GM04504 (cell line): ENCODE measurements at places on chromosomes 6 and 20.

DNA sequence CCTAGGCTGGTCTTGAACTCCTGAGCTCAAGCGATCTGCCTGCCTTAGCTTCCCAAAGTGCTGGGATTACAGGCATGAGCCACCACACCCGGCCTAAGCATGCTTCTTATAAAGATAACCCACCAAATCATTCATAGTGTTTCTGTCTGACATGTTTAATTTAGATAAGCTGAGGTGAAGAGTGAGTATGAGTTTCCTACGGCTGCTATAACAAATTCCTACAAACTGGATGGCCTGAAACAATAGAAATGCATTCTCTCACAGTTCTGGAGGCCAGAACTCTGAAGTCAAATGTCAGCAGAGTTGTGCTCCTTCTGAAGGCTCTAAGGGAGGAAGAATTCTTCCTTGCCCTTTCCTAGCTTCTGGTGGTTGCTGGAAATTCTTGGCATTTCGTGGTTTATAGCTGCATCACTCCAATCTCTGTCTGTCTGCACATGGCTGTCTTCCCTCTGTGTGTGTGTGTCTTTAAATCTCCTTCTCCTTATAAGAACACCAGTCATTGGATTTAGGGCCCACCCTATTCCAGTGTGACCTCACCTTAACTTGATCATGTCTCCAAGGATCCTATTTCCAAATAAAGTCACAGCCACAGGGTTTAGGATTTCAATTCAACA, 29.9 kb downstream of the MAPK13 start:
- DNase-seq, result peak; percentile 2

GRCh38 chr6:44452725-44453124, 65.2 kb downstream of the CDC5L start:
- DNase-seq, result peak; percentile 50

DNA sequence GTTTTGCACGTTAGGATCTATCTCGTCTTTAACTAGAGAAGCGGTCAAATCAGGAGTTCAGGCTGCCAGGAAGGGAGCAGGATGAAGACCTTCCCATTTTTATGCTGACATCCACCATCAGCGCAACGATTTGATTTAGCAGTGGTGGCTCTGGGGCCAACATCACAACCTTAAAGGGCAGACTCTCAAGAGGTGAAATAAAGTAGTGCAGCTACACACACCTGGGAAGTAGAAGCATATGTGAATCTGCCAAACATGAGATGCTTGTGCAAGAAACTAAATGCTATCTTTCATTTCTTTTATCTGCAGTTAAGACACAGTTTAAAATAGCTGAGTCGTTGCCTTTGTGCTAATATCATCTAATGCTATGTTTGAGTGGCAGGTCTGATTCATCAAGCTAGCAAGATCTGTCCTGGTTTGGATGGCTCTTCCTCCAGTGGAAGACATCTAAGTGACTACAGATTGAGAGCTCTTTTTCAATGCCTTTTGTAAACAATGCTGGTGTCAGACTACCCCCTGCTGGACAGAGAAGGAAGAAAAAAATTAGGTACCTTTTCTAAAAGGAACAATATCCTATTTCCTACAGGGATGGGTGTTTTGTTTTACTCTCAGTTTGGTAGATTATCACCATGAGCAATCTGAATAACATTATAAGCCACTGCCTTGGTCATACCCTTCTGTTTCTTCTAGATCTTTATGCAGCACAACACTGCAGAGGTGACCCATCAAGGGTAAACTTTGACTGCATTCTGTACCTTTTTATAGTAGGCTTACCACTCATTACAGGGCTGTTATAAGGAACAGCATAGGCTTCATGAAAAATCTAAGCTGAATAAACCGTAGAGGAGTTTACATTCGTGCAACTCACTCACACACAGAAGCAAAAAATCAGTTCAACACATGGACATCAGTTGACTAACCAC, 171.6 kb upstream of the FBXL4 start:
- DNase-seq, result peak; percentile 31

DNA sequence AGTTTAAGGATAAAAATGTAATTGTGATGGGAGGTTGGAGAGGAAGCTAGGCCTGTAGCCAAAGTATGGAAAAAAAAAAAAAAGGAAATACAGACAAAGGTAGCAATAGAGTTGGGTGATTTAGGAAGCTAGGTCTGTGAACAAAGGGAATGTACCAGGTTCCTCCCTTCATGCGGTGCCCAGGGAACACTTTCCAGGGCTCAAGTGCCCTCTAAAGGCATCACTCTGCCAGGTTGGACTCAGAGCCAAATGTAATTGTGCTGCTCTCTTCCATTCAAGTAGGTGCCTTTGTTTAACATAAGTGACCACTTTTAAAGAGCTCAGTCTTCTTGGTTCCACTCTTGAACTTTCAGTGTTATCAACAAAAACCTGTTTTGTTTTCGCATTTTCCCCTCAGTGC, 159.7 kb upstream of the AHI1 start:
- DNase-seq, result no peak

DNA sequence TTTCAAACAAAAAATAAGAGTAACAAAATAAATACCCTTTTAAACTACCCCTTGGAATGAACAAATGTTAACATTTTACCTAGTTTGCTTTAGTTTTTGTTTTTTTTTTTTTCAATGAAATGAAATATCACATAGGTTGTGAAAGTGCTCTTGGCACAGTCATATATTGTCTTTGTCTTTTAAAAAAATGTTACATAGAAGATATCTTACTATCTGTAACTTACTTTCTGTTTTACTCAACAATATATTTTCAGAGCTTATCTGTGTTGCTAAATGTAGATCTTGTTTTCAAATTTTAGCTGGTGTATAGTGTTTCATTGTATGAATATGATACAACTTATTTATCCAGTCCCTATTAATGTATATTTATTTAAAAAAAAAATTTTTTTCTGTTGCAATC, 8.6 kb downstream of the CEP57L1 start:
- no peak for DNase-seq

DNA sequence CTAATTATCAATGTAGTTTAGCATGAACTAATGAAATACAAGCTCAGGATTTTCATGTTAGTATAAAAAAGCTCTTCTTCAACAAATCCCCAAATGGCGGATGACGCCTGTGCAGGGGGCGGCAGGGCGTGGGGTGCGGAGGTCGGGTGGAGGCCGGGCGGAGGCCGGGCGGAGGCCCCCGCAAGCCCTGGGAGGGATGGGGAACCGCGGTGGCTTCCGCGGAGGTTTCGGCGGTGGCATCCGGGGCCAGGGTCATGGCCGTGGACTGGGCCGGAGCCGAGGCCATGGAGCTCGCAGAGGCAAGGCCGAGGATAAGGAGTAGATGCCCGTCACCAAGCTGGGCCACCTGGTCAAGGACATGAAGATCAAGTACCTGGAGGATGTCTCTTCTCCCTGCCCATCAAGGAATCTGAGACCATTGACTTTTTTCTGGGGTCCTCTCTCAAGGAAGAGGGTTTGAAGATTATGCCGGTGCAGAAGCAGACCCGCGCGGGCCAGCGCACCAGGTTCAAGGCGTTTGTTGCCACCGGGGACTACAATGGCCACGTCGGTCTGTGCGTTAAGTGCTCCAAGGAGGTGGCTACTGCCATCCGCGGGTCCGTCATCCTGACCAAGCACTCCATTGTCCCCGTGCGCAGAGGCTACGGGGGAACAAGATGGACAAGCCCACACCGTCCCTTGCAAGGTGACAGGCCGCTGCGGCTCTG, 10.4 kb upstream of the EIF2S2 start:
- no peak for DNase-seq

DNA sequence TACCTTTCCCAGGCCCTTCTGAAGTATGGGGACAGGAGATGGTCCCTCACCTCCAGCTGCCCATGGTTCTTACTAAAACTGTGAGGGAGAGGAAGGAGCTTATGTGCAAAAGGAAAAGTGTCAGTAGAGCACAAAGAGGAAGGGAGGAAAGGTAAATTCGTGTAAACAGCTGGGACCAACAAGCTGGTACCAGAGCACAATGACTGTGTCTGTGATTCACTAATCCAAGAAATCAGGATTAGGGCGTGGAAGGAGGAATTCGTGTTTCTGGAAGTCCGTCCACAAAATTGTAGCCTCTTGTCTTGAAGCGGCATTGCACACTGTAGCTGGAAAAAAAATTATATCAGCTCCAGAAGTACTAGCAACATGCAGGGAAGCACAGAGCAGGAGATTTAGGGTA, 129.0 kb upstream of the RREB1 start:
- no peak for DNase-seq

DNA sequence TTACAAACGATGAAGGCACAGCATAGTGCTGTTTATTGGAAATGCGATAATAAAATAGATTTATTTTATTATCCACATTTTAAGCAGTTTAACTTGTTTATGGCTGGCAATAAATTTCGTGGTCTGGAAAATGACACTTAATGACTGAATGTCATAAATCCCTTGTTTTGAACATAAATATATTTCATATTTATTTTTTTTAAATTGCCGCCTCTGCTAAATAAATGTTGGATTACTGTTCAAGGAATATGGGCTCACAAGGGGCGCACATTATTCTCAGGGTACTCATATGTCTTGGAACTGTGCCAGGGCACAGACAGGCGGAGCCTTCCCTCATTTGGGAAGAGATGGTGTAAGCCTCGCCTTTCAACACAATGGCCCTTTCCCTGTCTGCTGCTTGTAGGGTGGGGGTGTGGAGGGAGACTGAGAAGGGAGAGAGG, 134.3 kb downstream of the PXDC1 start:
- DNase-seq, result no peak

GRCh38 chr6:128899341-128900050, 16.6 kb downstream of the LAMA2 start:
- DNase-seq, result no peak

DNA sequence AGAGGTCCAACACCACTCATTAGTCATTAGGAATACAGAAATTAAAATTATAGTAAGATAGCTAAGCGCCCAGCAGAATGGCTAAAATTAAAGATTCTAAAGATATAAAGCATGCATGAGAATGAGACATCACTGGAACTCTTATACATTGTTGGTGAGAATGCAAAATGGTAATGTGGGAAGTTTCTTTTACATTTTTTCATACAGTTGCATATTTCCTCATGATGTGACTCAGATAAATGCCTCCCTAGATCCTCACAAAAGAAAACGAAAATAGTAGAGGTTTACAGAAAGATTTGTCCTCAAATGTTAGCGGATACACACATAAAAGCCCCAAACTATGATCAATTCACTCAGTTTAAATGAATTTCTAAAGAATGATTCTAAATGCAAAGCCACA, 633.7 kb upstream of the GJE1 start:
- DNase-seq, result no peak

GRCh38 chr6:149754548-149754947, 5.0 kb downstream of the PCMT1 start:
- no peak for DNase-seq

DNA sequence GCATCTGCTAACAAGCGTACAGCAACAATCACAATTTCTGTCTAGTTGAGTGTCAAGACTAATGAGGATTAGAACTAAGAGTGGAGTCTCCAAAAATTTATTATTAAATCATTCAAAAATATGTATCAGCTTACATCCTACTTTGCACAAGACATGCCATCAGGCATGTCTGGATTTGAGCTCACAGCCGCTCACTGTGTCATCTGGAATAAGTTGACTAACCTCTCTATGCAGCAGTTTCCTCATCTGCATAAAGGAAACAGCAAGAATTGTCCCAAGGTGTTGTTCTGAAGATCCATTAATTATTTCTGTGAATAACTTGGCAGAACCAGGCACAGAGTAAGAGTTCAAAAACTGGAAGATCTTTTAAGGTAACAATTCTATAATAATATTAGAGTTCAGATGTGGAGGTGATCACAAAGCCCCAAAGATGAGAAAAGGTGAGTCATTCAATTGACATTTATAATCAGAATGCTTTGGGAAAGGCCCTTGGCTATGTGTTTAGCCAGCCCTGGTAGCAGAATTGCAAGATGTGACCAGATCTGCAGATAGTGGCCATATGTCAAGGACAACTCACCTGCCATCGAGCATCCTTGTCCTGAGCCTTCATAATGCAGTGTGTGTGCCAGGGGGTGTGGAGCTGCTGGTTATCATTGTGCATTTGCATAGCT, 264.0 kb downstream of the FOXA2 start:
- DNase-seq, result no peak

DNA sequence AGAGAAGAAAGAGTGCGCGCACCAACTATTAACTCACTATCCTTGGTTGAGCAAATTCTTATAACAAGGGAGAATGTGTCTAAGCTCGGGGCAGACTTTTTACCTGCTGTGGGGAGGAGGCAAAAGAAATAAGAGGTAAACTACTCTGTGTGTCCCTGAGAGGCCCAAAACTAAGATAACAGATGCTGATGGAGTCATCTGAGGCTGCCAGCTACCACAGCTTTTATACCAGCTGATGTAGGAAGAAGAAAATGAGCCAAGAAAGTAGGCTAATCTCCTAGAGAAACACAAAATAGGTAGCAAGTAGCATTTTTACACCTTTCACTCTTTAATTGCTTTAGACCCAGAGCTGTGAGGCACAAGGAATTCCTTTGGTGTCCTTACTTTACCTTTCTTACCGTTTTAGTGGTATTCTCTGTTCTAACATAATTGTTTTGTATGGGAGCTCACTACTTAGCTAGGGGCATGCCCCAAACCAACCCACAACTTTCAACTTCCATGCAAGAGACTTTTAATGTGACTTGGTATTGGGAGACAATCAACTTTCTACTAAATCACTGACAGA, 27.8 kb upstream of the PIM1 start:
- DNase-seq, result no peak

GRCh38 chr20:46646659-46647380, 4.4 kb downstream of the SLC13A3 start:
- DNase-seq, result no peak
